ENCODE measurements at places on chromosomes 1 and 21.

DNA sequence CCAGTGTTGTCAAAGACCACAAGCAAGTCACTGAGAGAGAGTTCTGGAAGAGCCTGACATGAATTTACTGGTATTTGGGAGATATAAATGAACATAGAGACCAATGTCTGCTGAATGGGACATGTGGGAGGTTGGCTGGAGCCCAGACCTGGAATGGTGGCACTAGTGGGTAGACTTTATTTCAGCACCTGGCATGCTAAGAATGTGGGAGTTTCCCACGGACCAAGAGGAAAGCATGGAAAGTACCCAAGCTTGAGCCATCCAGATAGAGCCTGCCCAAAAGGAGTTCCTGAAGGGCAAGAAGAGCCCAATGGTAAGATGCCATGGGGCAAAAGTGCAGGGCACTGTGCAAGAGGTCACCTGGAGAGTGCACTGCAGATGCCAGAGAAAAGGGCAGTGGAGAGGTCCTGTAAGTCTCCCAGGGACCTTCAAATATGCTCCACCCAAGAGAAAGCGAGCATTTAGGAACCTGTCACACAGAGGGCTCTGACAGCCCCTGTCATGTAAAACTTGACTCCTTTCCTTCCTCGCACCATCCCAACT lies 8.1 kb upstream of the ZNF687 start:
- DNase-seq: no peak

GRCh38 chr1:103373991-103374390 lies 151.5 kb upstream of the RNPC3 start:
- no peak for DNase-seq

DNA sequence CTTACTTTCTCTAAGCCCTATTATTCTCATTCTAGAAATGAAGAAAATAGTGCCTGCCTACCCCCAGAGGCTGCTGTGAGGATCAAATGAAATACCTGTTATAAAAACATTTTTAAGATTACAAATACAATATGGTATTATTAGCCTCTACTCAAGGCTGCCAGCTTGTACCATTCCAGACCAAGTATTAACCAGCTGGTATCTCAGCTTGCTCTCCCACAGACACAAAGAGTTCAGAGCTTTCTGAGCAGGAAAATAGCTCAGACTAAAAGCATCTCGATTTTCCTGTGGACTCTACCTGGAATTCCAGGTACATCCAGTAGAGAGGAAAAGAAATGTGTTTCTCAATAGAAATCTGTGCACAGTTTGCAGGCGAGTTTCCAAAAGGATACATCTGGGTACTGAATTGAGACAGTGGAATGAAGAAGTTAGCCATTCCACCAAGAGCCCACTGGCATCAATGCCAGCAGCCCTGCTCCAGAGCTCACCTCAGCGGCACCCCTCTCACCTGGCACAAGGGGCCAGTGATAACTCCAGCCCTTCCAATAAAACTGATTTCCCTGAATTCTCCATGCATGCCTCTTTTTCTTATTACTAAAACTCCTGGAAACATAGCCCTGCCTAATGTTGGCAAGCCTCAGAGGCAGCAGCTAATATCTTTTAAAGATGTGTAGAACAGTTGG lies 31.0 kb downstream of the TGFBR3 start:
- no peak for DNase-seq

GRCh38 chr1:182113879-182114626 lies 52.5 kb upstream of the ZNF648 start:
- no peak for DNase-seq

DNA sequence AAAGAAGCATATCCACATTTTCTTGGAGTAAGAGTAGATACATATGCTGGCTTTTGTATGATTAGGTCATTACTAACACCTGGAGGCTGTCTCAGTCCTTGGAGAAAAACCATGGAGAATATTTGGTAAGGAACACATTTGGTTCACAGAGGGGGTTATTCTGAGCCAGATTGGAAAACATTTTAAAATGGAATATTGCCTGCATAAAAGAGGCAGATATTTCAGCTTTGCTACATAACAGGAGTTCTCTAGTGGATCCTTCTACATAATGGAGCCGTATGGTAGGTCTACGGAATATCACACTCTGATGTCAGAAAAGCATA lies 415.1 kb downstream of the ADGRL2 start:
- no peak for DNase-seq

- no peak for DNase-seq
Observed at GRCh38 chr1:182447660-182448059, 2.3 kb upstream of the RGSL1 start.

GRCh38 chr1:31764312-31765040 lies at the start of gene ADGRB2:
Gene ADGRB2 (minus strand): TSS chr1:31764340. CDS start chr1:31757221, 7,119 bp downstream.
- no peak for DNase-seq

GRCh38 chr1:1324524-1325287 lies at the start of the genes CPTP and INTS11:
Gene CPTP (plus strand): TSS chr1:1324802. CDS start chr1:1326911, 2,109 bp downstream.
Gene INTS11 (minus strand): TSS chr1:1324660. CDS start chr1:1324608, 52 bp downstream.
- DNase-seq: peak; percentile 96
